Foreskin fibroblast (primary cell): ENCODE measurements at places on chromosomes 2 and 18.

DNA sequence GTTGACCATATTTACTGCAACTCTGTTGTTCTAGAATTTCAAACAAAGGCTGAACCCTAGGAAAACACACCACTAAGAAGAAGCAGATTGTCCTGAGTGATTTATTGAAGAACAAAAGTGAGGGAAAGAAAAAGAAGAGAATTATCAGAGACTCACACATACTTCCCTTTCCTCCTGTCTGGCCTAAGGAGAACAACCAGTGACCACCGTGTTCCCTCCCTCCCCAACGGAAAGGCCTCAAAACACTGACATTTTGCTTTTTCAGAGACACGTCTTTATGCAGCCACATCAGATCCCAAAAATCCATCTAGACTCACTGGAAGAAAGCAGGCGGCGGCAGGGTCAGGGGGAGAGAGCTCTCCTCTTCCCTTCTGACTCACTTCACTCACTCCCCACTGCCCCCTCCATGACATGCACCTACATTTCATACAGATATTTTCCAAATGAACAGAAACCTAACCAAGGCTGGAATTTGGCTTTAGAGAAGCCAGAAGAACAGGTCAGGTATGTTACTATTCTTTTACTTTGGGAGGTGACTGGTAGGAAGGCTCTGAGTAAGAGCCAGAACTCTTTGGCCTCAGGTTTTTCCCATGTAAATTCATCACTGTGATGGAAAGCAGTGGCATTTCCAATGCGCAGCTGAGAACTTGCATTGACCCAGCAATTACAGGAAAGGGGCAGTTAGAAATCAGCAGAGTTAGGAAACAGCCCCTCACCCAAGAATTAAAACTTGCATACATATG, 169.9 kb downstream of the BCL11A start:
- DNase-seq, result no peak

DNA sequence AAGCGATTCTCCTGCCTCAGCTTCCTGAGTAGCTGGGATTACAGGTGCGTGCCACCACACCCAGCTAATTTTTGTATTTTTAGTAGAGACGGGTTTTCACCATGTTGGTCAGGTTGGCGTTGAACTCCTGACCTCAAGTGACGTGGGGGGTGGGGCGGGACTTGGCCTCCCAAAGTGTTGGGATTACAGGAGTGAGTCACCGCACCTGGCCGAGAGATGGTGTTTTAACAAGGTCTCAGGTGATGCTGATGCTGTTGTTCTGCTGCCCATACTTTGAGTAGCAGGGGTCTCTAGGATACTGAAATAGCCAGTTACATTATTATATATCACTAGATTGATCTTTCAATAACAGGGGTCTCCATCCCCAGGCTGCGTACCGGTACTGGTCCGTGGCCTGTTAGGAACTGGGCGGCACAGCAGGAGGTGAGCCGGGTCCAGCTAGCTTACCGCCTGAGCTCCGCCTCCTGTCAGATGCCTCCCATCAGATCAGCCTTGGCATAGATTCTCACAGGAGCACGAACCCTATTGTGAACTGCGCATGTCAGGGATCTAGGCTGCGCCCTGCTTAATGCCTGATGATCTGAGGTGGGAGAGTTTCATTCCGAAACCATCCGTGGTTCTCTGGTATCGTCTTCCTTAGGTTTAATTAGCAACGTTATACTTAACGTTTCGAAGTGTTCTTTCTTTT, 48.3 kb upstream of the SLC38A11 start:
- DNase-seq, result no peak

GRCh38 chr18:62585274-62586150, 62.7 kb downstream of the ZCCHC2 start:
- no peak for DNase-seq

- DNase-seq, result no peak
Measured at GRCh38 chr18:71252351-71252865, 963.6 kb downstream of the SOCS6 start.

- no peak for DNase-seq
Measured at GRCh38 chr18:22084547-22084946, 84.8 kb upstream of the GATA6 start.

- peak; percentile 9 for DNase-seq
Measured at GRCh38 chr2:100200985-100201384, 58.6 kb upstream of the AFF3 start.

DNA sequence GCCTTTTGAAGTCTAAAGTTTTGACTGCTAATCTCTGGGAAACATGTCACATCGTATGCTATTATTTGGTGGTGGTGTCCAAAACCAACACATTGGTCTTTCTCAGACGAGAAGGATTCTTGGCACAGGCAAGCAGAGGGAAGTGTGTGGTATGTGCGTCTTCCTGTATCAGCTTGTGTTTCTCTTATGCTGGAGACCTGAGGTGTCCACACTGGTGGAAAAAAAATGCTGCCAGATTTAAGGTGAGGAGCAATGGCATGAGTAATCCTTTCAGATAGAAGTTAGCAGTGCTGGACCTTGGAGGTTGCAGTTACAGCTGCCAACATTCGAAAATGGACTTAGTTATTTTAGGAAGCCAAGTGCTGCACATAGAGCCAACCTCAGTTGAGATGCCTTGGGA, 11.7 kb upstream of the FHL2 start:
- DNase-seq, result no peak

DNA sequence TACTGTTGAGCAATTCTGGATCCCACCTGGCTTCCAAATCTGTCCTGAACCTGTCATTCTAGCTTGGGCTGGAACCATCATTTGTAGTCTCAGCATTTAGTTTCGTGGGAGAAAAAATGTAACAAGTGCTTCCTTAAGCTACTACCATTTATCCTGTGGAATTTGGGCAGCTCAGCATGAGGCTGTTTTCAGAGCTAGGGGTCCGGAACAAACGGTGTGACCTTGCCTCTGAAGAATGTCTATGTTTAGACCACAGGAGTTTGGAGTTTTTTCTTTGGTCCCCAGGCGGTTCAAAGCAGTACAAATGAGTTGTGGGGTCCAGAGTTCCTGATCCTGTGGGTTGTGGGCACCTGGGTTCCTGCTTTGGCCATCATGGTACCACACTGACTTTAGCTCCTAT, 59.1 kb upstream of the TMEM178A start:
- DNase-seq, result no peak

GRCh38 chr2:172473167-172473566, 45.8 kb downstream of the ITGA6 start:
- DNase-seq, result no peak

- DNase-seq, result no peak
Measured at GRCh38 chr2:9760069-9760901, 83.0 kb upstream of the TAF1B start.

DNA sequence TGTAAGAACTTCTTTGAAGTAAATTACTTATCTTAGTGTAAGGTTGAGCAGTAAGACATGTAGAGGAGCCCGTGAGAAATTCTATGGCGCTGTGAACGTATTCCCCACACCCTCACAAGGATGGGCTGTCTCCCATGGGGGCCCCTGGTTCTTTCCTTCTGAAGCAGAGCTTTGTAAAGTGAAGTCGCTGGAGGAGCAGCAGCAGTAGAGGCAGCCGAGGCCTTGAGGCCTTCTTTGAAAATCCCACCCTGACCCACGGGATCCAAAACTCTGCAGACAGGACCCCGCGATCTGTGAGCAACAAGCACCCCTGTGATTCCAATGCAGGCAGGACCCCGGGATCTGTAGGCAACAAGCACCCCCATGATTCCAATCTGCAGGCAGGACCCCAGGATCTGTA, 23.8 kb upstream of the SNTG2 start:
- DNase-seq, result no peak

- no peak for DNase-seq
Measured at GRCh38 chr2:78549766-78550165, 475.7 kb upstream of the REG3G start.
